ENCODE measurements at places on chromosomes 7 and 10.

GRCh38 chr7:40959955-40960354 lies 742.9 kb downstream of the INHBA start:
- DNase-seq, result no peak

DNA sequence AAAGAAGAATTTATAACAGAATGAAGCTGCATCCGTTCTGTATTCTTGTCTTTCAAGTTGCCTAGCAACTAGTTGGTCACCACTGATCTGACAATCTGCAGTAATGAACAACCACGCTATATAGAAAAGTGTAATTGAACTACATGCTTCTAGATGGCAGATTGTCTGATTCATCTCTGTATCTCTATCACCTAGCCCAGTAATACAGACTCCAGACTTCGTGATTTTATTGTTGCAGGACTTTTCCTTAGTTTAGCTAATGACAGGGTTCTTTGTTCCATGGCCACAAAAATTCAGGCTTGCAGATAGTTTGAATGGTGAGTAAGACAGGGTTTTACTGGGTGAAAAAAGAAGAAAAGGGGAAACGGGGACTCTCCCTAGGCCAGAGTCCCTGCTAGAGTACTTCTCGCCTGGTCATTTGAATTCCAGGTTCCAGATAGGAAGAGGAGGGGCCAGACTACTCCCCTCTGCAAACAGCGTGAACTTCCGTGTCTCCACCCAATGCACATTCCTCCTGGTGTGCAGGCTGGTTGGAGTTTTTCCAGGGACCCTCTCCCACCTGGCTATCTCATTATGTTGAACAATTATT lies 45.9 kb downstream of the COL1A2 start:
- no peak for DNase-seq

DNA sequence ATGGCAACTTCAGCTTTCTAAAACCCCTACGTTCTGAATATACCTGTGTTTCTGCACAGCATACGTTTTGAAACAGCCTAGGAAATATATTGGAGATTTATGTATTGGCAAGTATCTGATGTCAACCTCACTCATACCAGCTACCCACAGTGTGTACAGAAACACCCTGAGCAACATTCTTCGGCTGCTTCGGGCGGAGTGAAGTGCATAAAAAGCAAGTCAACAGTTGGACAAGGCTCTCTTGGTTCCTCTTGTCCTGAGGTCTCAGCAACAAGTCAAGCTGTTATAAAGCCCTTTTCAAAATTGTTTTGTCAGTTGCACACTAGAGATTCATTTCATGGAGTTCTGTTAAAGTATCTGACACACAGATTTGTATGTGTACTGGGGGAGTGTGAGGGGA lies 40.0 kb upstream of the PAPSS2 start:
- no peak for DNase-seq

GRCh38 chr7:150803161-150803860 lies 2.7 kb downstream of the TMEM176A start:
- no peak for DNase-seq

GRCh38 chr10:112792487-112793201 lies 157.4 kb upstream of the TCF7L2 start:
- peak; percentile 38 for DNase-seq

DNA sequence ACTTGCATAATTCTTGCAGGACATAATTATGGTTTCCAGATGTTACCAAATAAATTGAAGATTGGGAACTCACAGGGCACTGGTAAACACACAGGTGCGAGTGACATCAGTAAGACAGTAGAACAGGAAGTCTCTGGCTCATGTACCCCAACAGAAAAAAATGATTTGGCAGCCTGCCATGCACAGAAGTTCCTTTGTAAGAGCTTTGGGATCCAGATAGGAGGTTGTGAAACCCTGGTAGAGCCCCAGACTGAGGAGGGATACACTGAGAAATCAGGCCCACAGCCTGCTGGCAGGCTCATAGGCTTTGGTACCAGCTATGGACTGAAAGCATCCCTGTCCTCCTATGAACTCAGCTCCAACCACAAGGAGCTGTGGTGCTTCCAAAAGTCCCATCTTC lies 118.0 kb downstream of the COBL start:
- no peak for DNase-seq

DNA sequence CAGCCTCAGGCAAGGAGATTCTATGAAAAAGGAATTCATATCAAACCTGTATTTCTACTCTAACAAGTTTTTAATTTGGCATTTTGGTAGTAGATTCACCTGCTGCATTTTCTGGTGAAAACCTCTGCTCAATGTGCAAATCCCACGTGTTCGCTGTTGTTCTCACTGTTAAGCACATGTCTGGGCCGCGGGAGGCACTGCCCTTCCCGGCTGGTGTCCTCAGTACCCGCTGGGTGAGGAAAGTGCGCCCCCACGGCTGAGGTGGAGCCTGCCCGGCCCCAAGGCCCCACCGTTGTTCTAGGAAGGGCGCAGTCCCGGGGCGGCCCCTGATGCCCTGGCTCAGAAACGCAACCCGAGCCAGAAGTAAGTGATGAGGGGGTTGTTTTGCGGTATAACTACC lies 193.4 kb upstream of the VWC2 start:
- no peak for DNase-seq

All from AG09319 (cell line).